Right renal pelvis (tissue), 4 donors: ENCODE measurements at places on chromosomes 7 and 10. TPM values are rescaled to one million over a fixed set of nuclear protein-coding genes. Genes with fewer than 3 reads are reported as not detected.

PNLIPRP1 gene
- polyA plus RNA-seq, result not detected

TRIM74 gene
- 1.3 TPM for polyA plus RNA-seq

CUZD1 gene
- 1.6 TPM for polyA plus RNA-seq

CHST12 gene
- polyA plus RNA-seq, result 9.4 TPM

CFAP58 gene
- 0.47 TPM for polyA plus RNA-seq

ELN gene
- polyA plus RNA-seq, result 73.5 TPM

PRRT4 gene
- 1.00 TPM for polyA plus RNA-seq

COMMD3 gene
- 92.0 TPM for polyA plus RNA-seq

ZYX gene
- 96.6 TPM for polyA plus RNA-seq

CPA2 gene
- 0.34 TPM for polyA plus RNA-seq

ACSM6 gene
- polyA plus RNA-seq, result 0.17 TPM

SPDYE16 gene
- 2.3 TPM for polyA plus RNA-seq

MSMB gene
- polyA plus RNA-seq, result not detected

GRCh38 chr7:39125846-39126245 lies 148.1 kb downstream of the POU6F2 start:
- no peak for DNase-seq

DNA sequence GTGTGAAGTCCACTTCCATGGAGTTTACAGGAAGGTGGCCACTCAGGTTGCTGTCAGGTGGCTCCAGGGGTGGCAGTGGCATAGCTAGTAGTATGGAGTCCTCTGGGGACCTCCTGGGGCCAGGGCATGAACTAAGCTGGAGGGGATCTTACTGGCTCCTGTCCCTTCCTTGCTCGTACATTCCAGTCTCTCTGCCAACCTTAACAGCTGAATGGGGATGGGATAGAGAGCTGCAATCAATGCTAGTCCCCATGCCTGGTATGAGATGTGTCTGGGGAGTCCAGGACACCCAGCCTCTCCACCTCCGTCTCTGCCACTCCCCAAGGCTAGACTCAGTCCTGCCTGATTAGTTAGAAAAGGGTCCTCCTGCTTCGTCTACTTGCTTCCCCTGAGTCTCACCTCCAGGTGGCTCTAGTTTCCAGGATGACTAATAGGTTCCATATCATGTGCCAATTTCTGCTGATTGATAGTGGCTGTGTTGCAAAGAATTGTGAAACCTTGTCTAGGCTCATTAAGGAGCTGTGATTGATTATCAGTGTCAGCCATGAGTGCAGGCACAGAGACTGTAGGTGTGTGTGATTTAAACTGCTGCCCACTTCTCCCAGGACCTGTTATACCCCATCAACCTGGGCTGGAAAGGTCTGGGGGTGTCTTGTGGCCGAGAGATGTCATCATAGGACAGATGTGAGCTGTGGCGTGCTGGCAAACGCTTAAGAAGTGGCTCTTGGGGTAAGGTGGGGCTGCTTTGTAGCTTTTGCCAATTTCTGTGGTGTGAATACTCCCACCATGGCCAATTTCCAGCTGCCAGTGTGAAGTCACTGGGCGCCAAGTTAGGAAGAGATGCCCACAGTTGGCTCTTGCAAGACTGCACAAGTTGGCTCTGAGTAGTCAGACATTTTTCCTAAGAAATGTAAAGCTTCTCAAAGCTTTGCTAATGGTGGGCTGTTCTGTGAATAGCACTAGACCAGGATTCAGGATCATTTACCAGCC lies 59.8 kb downstream of the COL13A1 start:
- no peak for DNase-seq

- DNase-seq, result no peak
These were observed 44.7 kb upstream of the ZEB1 start for GRCh38 chr10:31274310-31274709.

DNA sequence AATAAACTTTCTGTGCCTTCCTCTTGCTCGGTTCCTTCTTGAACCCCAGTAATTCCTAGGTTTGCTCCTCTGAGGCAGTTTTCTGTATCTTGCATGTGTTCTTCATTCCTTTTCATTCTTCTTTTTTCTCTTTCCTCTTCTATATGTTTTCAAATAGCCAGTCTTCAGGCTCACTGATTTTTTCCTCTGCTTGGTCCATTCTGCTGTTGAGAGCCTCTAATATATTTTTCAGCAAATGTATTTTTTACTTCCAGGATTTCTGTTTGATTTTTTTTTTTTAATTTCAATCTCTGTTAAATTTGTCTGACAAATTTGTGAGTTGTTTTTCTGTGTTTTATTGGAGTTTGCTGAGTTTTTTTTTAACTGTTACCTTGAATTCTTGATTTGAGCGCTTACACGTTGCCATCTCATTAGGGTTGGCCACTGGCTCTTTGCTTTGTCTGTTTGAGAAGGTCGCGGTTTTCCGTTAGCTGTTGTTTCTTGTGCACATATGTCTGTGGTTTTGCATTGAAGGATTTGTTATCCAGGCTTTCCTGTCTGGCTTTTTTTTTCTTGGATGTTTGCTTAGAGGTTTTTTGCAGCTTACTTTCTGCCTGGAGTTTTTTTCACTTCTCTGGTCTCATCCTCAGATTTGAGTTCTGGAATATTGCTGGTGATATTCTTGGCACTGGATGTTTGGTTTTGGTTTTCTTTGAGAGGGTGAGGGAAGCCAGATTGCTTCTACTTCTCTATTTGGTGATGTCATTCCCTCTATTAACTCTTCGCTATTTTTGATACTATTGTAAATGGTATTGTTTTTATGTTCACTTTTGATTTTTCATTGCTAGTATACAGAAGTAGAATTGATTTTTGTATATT lies 12.7 kb downstream of the SPRN start:
- no peak for DNase-seq

- DNase-seq, result no peak
These were observed 11.6 kb upstream of the PRKCQ start for GRCh38 chr10:6591668-6592067.

- DNase-seq, result no peak
These were observed 13.6 kb upstream of the BPGM start for GRCh38 chr7:134632937-134633540.

GRCh38 chr10:132627666-132628531 lies 90.3 kb downstream of the INPP5A start:
- no peak for DNase-seq

GRCh38 chr7:110308791-110309190 lies 782.1 kb upstream of the LRRN3 start:
- DNase-seq, result no peak

DNA sequence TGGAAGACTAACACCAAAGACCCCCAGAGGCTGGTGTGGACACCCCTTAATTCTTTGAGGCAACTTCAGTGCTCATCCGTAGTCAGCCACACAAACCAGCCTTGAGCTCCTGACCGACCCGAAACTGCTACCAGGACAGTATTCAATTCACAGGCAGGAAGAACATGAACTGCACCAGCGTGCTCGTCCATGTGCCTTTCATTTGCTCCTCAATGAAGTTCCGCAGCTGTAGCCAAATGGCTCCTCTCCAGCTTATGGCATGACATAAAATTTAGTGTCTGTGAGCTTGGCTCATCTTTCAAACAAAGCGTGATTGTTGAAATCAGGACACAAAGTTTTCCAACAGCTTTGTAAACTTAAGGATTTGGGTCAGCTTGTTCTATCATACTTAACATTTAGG lies 144.1 kb upstream of the FAM171A1 start:
- no peak for DNase-seq

DNA sequence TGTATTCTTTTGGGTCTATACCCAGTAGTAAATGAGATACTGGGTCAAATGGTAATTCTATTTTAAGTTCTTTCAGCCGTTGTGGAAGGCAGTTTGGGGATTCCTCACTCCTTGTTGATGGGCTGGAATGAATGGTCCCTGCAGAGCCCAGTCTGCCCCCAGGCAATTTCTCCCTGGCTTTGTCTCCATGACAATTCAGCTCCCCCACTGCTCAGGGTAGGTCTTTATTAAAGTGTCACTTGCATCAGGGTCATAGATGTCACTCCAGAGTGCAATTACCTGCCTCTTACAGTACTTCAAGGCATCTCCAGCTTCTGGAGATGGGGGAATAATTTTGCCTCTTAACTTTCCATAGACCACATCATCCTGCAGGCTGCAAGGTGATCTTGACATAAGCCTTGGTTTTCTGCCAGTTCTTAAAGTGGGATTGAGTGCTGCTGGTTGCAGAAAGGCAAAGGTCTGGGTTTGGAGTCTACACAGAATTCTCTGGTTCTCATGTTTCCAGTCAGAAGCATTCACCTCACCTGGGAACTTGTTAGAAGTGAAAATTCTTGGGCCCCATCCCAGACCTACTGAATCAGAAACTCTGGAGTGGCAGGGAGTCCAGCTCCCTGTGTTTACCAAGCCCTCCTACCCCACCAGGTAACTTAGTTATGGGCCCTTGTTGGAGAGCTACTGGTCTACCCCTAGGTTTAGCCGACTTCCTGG lies 442.4 kb downstream of the GALNT17 start:
- no peak for DNase-seq

- DNase-seq, result no peak
These were observed 21.0 kb downstream of the SVIL start for GRCh38 chr10:29613791-29614190.

GRCh38 chr7:79714081-79714480 lies 260.6 kb upstream of the MAGI2 start:
- DNase-seq, result no peak

DNA sequence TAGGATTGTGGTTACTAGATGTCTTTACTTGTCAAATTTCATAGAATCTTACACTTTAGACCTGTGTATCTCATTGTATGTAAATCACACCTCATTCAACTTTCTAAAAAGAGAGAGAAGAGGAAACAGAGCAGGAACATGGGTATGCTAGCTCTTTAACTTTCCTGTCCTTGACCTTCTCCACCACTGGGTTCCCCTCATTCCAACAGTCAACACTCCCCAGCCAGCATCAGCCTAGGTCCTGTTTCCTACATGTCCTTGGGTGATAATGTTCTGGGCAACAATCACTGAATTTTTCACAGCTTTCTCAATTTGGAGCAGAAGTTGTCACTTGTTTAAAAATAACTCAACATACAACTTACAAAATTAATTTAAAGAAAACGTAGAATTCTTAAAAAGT lies 9.2 kb upstream of the UNC5B start:
- no peak for DNase-seq

DNA sequence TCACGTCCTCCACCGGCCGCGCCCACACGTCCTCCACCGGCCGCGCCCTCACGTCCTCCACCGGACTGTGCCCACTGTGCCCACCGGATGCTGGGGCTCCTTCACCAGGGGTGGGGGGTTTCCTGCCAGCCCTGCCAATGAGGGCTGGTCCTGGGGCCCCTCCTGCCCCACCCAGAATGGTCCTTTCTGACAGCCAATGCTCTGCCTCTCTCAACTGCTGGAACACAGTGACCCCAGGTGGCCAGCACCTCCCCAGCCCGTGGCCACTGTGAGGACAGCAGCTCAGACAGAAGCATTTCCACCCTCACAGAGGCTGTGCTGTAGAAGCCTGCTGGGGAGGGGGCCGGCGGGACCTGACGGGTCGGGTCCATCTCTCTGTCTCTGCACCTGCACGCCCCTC lies 90.1 kb upstream of the DNAAF5 start:
- DNase-seq, result no peak

- DNase-seq, result no peak
These were observed 2.1 kb upstream of the CREM start for GRCh38 chr10:35124540-35124939.

DNA sequence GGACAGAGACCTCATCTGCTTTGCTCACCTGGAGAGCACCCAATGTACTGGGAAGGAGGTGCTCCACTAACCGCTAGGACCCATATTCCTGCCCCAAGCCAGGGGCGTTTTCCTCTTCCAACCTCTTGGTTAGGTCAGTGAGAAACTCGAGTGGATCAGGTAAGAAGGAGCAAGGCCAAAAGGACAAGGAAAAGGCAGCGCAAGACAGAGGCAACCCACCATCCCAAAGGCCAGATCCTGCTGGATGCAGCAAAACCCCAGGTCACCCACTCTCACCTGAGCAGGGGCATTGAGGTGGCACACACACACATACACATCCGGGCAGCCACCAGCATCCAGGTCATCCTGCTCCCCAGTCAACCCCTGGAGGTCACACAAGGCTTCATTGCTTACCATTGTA lies 105.1 kb downstream of the GRID1 start:
- no peak for DNase-seq

GRCh38 chr7:110604885-110605284 lies 486.0 kb upstream of the LRRN3 start:
- DNase-seq, result no peak

DNA sequence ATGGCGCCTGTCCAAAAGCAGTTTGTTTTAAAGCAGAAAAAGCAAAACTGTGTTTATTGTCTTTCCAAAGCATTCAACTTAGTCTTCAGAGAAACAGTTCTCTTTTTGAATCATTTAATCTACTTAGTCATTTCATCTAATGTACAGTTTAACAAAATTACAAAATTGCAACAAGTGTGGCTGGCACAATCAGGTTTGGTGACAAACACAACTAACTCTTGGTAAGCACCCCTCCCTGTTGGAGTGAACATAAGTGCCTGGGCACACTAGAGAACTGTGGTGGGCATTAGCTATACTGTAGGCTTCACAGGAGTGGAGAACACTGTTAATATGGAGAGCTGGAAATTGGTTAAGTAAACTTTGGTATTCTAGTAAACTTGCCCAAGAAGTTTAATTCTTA lies 6.9 kb downstream of the CREM start:
- no peak for DNase-seq

DNA sequence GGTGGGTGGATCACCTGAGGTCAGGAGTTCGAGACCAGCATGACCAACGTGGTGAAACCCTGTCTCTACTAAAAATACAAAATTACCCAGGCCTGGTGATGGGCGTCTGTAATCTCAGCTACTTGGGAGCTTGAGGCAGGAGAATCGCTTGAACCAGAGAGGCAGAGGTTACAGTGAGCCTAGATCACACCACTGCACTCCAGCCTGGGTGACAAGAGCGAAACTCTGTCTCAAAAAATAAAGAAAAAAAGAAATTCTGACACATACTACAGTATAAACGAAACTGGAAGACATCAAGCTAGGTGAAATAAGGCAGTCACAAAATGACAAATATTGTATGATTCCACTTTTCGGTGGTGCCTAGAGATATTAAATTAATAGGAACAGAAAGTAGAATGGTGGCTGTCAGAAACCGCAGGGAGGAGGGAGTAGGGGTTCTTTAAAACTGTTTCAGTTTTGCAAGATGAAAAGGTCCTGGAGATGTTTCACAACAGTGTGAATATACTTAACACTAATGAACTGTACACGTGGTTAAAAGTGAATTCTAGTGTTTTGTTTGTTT lies 23.2 kb downstream of the PILRA start:
- DNase-seq, result no peak

- no peak for DNase-seq
These were observed 955.0 kb downstream of the GATA3 start for GRCh38 chr10:9009505-9009904.

- no peak for DNase-seq
These were observed 41.1 kb downstream of the WIPI2 start for GRCh38 chr7:5231116-5231515.

- no peak for DNase-seq
These were observed 54.5 kb downstream of the WAC start for GRCh38 chr10:28587270-28587969.
